ENCODE measurements at places on chromosomes 3 and 15.

DNA sequence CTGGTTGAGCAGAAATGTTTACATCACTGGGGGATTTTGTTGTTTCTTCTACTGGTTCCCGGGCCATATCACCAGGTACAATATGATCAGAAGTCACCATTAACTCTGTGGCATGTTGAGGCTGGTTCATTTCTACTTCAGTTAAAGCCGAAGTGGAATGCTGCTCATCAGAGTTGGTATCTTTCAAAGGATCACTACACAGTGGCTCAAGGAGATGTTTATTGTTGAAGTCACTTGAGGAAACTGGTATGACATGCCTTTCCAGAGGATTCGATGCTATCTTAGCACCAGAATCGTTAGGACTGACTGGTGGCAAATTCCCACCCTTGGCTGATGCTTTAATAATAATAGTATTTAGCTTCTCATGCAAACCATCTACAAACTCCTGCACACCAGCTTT is 49.9 kb downstream of the TASOR start:
- DNase-seq: no peak

DNA sequence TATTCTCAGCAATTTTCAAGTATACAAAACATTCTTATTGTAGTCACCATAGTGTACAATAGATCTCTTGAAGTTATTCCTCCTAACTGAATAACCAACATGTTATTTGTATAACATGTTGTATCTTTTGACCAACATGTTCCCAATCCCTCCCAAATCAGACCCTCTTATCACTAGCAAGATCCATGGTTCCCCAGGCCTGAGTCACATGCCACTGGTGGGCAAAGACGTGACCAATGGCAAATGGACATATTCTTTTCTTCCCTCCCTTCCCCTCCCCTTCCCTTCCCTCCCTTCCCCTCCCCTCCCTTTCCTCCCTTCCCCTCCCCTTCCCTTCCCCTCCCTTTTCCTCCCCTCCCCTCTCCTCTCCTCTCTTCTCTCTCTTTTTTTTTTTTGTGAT is 45.4 kb downstream of the AMOTL2 start:
- no peak for DNase-seq

- no peak for DNase-seq
Observed at GRCh38 chr3:5663601-5664000, 476.1 kb downstream of the EDEM1 start.

- DNase-seq: no peak
Observed at GRCh38 chr3:93843981-93844380, 129.7 kb downstream of the PROS1 start.

DNA sequence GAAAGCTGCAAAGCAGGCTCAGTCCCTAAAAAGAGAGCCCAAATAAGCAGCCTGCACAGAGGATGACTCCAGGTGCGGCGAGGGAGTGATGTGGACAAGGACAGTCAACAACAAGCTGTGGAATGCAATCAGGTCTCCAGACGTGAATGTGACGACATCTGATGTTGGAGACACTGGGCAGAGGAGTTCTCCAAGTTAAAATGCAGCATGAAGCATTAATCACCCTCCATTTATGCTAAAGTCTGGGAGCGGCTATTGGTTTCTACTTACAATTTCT is 316.7 kb downstream of the FGF12 start:
- DNase-seq: no peak

- DNase-seq: no peak
Observed at GRCh38 chr15:92226020-92226612, 167.6 kb upstream of the ST8SIA2 start.

DNA sequence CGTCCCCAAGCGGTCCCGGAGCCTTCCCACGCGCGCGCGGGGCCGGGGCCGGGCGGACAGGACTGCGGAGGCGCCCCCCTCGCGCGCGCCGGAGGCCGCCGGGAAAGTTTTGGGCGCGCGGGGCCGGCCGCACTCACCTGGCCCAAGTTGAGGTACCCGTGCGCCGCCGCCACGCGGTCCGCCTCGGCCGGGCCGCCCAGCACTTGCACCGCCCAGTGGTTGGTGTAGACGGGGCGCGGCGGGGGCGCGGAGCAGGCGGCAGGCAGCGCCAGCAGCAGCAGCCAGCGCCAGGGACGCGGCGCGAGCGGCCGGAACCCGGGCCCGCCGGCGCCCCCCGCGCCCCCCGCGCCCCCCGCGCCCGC is 289 bp downstream of the PCSK6 start:
- DNase-seq: no peak

Measured in NCI-H524 (cell line).